ENCODE measurements at places on chromosomes 7 and 10.

- no peak for DNase-seq
These were observed 90.1 kb downstream of the NPSR1 start for GRCh38 chr7:34747867-34748727.

GRCh38 chr10:76881477-76882220 lies 756.0 kb downstream of the KCNMA1 start:
- DNase-seq = no peak

GRCh38 chr10:93716766-93717165 lies 14.4 kb upstream of the FRA10AC1 start:
- no peak for DNase-seq

DNA sequence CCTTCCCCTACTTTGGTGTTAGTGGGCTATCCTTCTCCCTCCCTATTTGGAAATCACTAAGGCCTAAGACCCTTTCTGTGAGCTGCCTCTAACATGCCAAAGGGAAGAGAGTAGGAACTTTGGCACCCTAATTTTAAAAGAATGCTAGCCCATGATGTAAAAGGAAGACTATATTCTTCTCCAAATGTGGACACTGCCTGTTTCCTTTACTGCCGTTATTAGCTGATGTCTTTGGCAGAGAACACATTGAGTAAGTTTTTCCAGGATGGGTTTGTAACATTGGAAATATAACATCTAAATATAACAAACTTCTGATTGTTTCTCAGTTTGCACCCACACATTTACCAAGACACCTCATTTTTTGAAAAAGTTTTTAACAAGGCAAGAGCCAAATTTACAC lies 56.9 kb upstream of the TNKS2 start:
- no peak for DNase-seq

Measured in ecto neural progenitor cell (in vitro differentiated cells).